Heart left ventricle (tissue), 16 donors: ENCODE measurements at places on chromosomes 2 and 18. TPM values are rescaled to one million over a fixed set of nuclear protein-coding genes. Genes with fewer than 3 reads are reported as not detected.

Gene SNTG2
- polyA plus RNA-seq, result 0.19 TPM

Gene ACKR3
- 24.5 TPM for polyA plus RNA-seq

Gene SPEG
- 92.2 TPM for polyA plus RNA-seq

Gene GAL3ST2
- polyA plus RNA-seq, result not detected

Gene LMAN1
- 16.5 TPM for polyA plus RNA-seq

Gene GCG
- polyA plus RNA-seq, result not detected
